ENCODE measurements at places on chromosomes 5 and 9.

DNA sequence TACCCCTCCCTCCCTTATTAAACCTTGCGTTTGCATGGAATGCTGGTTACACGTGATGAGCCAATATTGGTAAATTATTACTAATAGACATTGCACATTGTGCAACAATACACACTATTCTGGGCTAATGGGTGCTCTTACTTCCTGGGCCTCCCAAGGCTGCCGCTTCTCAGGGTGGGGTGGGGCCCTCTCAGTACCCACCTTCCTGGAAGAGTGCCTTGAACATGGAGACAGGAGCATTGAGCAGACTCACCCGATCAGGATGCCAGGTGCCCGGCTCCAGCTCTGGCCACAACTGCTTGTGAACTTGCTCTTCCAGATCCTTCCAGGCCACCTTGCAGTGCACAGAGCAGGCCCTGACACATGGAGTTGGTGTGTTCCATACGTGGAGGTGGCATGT is 24.7 kb upstream of the CEP72 start:
- DNase-seq = no peak

GRCh38 chr5:91499943-91500531 is 116.9 kb upstream of the ARRDC3 start:
- peak; percentile 35 for DNase-seq

- no peak for DNase-seq
Observed at GRCh38 chr5:59126708-59127573, 544.1 kb downstream of the RAB3C start.

- DNase-seq = no peak
Observed at GRCh38 chr9:110712955-110713354, 44.4 kb downstream of the MUSK start.

DNA sequence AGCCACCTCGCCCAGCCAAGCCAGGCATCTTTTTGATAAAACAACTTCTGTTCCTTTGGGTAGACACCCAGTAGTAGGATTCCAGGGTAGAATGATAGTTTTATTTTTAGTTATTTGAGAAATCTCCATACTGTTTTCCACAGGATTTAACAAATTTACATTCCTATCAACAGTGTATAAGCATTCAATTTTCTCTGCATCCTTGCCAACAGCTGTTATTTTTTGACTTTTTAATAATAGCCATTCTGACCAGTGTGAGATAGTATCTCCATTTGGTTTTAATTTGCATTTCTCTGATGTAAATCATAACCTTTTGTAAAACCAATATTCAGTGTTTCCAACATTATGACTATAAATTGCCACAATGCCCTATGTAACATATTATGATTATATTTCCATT is 28.2 kb upstream of the CCNB1 start:
- DNase-seq = no peak

DNA sequence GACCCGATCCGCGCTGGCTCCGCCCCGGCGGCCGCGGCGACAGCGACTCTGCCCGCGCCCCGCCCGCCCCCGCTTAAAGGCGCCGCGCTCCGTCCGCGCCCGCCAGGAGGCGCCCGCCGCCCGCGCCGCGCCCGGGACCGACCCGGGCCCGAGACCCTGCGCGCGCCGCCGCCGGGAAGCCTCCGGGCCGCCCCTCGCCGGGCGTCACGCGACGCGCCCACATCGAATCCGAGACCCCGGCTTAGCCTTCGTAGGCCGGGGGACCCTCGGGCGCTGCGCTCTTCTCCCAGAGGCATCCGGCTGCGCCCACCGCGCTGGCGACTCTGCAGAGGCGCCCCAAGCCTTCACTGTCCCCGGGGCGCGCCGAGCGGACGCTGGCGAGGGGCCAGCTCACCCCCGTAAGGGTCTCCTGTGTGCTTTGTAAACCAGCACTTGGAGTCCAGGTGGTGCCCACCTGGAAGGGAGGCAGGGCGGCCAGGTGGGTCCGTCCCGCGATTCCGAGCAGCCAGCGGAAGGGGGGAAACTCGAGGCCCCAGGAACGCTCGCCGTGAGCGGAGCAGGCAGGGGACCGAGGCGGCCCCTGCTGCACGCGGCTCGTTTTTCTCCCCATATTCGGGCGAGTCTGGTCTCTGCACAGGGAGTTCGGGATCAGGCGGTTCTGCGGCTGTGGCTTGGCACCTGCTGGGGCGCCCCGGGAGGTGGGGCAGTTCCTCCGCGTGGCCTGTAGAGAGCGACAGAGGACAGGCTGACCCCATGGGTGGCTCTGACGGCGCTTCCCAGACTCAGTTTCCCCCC is 423 bp upstream of the ABCA2 start:
- DNase-seq = no peak

DNA sequence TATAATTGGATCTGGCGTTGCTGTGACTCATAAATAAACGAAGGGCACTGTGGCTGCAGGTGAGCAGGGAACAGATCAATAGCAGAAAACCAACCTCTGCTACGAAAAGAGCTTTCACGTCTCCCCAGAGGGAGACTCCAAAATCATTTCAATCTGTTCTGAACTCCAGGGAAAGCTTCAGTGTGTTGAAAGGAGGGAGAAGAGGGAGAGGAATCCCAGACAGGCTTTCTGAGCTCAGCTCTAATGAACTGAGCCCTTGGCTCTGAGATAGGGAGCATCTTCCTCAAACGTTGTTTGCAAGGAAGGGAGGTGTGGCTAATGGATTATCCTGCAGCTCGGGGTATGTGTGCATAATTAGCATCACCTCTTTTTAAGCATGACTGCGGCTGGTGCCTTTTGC is 288.0 kb upstream of the IRX4 start:
- DNase-seq = no peak

GRCh38 chr9:6133346-6134063 is 82.1 kb upstream of the IL33 start:
- DNase-seq = no peak

DNA sequence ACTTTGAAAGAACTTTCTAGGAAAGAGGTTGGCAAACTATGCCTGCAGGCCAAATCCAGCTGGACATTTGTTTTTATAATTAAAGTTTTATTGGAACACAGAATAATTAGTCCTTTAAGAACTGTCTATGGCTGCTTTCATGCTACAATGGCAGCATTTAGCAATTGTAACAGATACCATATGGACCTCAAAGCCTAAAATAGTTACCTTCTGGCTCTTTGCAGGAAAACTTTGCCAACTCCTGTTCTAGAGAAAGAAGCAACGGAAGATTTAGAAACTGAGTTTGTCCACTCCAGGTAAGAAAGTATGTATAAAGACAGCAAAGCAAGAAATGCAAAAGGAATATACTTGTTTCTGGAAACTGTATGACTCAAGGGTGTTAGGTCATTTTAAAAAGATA is 281.7 kb upstream of the TRPM3 start:
- no peak for DNase-seq

- no peak for DNase-seq
Observed at GRCh38 chr5:50666261-50667022, at the start of gene PARP8. Gene PARP8, plus strand, starts transcription at chr5:50666637. Its CDS starts 459 bp downstream, at chr5:50667096.

DNA sequence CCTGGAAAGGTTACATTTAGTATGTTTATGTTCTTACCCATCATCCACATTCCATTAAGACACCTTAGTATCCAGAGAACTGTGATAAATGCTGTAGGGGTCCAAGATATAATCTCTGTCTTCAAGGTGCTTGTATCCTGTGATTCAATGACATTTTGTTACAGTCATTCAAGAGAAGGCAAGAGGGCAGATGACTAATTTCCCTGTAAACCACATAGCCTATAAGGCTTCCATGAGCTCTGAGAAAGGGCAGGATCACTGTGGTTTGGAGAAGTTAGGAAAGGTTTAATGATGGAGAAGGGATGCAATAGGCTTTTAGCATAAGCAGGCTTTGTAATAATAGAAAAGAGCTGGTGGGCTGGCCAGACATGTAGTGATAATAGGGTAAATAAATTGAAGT is 40.0 kb downstream of the PAPPA start:
- no peak for DNase-seq

GRCh38 chr5:53001541-53001940 is 12.4 kb downstream of the ITGA2 start:
- DNase-seq = no peak

- DNase-seq = no peak
Observed at GRCh38 chr9:130159915-130160670, 12.1 kb upstream of the NCS1 start.

- no peak for DNase-seq
Observed at GRCh38 chr9:16510482-16510881, 360.0 kb downstream of the BNC2 start.

DNA sequence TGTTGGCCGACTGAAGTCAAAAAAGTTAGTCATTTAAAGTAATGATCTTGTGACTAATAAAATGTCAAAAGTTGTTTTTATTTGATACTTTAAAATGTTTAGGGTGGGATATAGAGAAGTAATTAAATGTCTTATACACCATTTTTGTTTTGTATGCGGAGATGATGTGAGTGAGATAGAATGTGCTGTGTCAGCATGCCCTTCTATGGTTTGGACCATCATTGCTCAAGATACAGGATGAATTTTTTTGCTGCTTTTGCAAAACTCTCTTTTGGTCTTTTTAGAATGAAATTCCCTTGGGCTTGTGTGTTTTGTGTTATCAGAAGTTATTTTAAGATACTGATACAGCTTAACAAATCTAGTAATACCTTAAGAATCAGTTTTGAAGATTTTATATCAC is 12.5 kb downstream of the SRFBP1 start:
- DNase-seq = no peak

GRCh38 chr9:103362986-103363385 is 367.9 kb downstream of the CYLC2 start:
- no peak for DNase-seq

DNA sequence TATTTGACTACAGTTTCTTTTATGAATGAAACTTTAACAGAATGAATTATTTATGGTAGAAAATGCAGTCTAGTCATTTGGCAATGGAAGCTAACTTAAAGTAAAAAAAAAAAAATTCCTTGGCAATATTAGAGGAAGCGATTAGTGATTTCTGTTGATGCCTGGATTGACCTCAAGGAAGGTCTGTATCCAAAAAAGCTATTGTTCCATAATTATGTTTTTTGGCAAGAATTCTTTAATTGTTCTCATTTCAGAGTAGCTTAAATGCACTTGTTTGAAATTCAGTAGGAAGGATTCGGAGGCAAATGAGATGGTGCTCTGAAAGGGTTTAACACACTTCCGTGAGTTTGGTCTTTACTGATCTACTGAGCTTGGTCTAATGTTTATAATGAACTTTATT is 61.8 kb downstream of the ITGA1 start:
- DNase-seq = no peak

DNA sequence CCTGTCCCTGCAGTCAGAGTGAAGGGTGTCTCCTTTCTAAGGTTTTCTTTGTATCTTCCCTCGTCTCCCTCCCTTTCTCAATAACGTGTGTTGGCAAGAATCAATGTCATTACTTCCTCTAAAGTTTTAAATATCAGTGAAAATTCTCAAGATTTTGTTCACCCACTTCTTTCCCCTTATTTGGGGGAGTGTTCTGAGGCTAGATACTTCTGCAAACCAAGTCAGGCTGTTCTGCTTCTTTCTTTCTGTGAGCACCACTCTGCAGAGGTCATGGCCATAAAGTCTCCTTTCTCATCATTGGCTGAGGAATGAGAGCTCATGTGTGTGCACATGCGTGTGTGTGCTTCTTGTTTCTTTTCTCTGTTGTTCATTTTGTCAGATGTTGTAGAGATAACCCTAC is 26.6 kb upstream of the SPATA31C2 start:
- DNase-seq = no peak
